KG1 (cell line): ENCODE measurements at places on chromosomes 12 and 14.

- DNase-seq, result no peak
Measured at GRCh38 chr12:31519511-31519910, 71.4 kb downstream of the DENND5B start.

- no peak for DNase-seq
Measured at GRCh38 chr12:67927815-67928214, 61.4 kb upstream of the IFNG-AS1 start.

DNA sequence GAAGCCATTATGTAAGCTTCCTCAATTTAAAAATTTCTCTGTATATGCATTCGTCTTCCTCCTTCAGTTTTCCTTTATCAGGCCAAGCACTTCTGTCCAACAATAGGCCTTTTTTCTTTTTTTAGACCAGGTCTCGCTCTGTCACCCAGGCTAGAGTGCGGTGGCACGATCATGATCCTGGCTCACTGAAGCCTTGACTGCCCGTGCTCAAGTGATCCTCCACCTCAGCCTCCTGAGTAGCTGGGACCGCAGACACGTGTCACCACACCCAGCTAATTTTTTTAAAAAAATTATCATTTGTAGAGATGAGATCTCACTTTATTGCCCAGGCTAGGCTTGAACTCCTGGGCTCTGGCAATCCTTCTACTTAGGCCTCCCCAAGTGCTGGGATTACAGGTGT, 25.8 kb downstream of the TAOK3 start:
- DNase-seq, result no peak

- DNase-seq, result no peak
Measured at GRCh38 chr12:46267575-46267824, 1.3 kb downstream of the SLC38A1 start.

- DNase-seq, result no peak
Measured at GRCh38 chr12:55687746-55688145, 20.0 kb downstream of the ITGA7 start.
